Prostate gland (tissue), 2 donors: ENCODE measurements at places on chromosomes 2 and 18. TPM values are rescaled to one million over a fixed set of nuclear protein-coding genes. Genes with fewer than 3 reads are reported as not detected.

DNA sequence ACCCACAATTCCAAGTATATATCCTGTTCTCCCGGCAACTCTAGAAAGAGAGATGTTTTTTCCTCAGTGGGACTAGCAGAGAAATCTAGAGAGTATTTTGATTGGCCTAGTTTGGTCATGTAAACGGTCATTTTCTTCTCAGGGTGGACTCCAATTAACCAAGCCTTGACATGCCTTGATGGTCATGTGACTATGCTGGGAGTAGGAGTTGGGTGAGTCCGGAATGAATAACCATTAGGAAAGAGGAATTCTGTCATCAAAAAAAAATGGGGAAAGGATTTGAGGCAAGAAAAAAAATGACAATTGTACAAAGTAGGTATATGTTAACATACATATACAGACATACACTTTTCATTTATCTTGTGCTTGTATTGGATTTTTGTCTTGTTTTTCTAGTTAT is 248.2 kb upstream of the CDH20 start:
- DNase-seq, result no peak
- H3K27ac ChIP-seq, result no peak overlapping the region
- H3K4me1 ChIP-seq, result no peaks in the 10 kb centered on the region
- H3K27me3 ChIP-seq, result no peaks in the 10 kb centered on the region

GRCh38 chr2:113847144-113847543 is 42.7 kb upstream of the ACTR3 start:
- H3K27me3 ChIP-seq, result no peaks in the 10 kb centered on the region
- no peak for DNase-seq
- H3K4me3 ChIP-seq, result no peak overlapping the region
- H3K27ac ChIP-seq, result no peak overlapping the region
- H3K4me1 ChIP-seq, result no peaks in the 10 kb centered on the region
- H3K36me3 ChIP-seq, result no peaks in the 10 kb centered on the region

GRCh38 chr18:9905401-9905922 is 8.4 kb upstream of the VAPA start:
- H3K4me1 ChIP-seq, result no peaks in the 10 kb centered on the region
- no peak overlapping the region for H3K27ac ChIP-seq

Gene POTEJ
- total RNA-seq, result 16.7 TPM

Gene FAP
- 2.0 TPM for total RNA-seq
